Posterior cingulate gyrus (tissue), 11 donors: ENCODE measurements at places on chromosomes 4 and X.

DNA sequence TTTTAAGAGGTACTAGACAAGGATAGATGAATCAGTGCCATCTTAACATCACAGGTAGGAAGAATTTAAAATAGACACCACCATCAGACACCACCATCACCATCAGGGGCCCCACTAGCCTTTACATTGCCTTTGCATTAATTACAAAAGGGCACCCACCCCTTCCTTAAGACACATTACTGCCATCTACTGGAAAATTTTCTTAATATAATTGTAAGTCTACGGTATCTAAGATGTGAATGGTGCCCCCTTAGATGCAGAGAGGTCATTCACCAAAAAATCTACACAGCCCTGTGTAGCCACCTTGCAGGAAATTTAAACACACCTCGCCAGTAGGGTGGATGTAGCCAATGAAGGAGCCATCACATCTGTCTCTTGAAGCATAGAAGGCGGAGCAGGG is 184.1 kb downstream of the MID1IP1 start:
- no peak for DNase-seq

- DNase-seq = peak; percentile 54
Observed at GRCh38 chrX:70434914-70435586, 9.6 kb upstream of the DLG3 start.

GRCh38 chrX:153450949-153451277 is 5.1 kb upstream of the TREX2 start:
- no peak for DNase-seq

- DNase-seq = no peak
Observed at GRCh38 chrX:46180258-46180687, 364.9 kb downstream of the ZNF674 start.

- DNase-seq = no peak
Observed at GRCh38 chr4:83342476-83342875, 7.8 kb upstream of the HPSE start.
